ENCODE measurements at places on chromosomes 11 and 22. TPM values are rescaled to one million over a fixed set of nuclear protein-coding genes. Genes with fewer than 3 reads are reported as not detected.

The LARGE1 gene
- 28.2 TPM for polyA plus RNA-seq

GRCh38 chr22:46212195-46212594, 37.9 kb downstream of the CDPF1 start:
- no peak for DNase-seq

DNA sequence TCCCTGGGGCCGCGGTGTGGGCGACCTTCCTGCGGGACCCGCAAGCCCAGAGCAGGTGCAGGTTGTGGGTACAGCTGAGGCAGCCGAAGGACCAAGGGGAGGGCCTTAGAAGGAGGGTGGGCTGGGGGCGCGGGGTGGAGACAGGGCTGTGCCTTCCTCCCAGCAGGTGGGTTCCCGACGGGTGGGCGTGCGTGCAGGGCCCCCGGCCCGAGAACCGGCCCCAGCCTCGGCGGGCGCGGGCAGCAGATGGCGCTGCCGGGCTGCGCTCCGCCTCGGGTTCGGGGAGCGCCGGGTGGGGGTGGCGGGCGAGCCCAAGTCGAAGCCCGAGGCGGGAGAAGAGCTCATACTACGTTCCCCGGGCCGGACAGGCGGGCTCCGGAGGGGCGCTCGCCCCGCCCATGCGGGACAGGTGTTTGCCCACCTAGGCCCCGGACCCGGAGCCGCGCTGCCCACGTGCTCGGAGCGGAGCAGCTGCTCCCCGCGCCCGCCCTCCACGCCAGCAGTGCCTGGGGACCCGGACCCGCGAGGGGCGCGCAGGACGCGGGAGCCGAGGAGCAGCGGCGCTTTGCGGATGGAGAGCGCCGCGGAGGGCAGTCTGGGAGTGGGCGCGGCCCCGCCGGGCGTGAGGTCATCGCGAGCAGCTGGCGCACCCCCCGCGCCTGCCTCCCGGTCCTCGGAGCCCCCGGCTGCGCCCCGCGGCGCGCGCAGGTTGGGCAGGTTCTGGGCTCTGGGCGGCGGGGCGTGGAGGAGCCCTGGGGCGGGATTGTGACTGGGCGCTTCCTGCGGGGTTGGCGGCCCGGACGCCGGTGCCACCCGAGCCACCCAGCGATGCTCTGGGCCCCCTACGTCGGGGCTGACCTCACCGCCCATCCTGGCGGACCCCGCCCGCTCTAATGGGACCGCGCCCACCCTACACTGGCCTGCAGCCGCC, 25.3 kb downstream of the DUSP8 start:
- DNase-seq = peak; percentile 50

DNA sequence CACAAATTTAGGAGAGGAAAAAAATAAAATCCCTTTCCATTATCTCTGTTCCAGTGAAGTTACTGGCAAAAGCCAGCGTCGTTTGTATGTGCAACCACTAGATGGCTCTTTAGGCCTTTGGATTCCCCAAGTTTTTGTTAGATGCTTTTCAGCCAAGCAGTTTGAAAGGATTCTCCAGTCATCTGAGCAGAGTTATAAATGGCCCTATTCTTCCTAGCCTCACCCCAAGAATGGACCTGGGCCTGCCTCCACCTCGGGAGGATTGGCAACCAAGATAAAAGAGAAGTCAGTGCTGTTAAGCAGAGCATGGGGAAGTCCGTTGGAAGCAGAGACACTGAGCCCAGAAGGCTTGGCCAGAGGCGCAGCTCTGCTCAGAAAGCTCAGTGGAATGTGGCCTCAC, 15.4 kb downstream of the FAM181B start:
- DNase-seq = peak; percentile 56

DNA sequence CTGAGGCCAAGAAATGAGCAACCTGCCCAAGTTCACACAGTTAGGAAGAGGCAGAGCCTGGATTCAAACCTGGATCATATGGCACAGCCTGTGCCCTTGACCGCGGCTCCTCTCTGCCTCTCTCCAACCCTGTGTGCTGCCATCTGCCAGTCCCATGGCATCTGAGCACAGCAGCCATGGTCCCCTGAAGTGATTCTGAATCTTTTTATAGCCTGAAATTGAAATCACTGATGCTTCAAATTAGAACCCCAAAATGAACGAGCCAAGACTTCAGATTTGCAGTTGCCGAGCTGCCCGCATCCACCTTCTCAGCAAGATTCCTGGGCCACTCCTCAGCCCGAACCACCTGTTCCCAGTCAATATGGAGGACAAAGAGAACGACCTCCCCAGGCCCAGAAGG, 252.7 kb downstream of the CTTN start:
- no peak for DNase-seq

- DNase-seq = peak; percentile 60
Observed at GRCh38 chr11:2378527-2379210, 1.6 kb downstream of the CD81 start.

GRCh38 chr11:74318241-74318932, 6.9 kb upstream of the P4HA3 start:
- DNase-seq = no peak

- DNase-seq = no peak
Observed at GRCh38 chr11:104765401-104766095, 132.7 kb downstream of the CASP12 start.

GRCh38 chr11:19220903-19221724, 19.3 kb upstream of the CSRP3 start:
- DNase-seq = no peak

DNA sequence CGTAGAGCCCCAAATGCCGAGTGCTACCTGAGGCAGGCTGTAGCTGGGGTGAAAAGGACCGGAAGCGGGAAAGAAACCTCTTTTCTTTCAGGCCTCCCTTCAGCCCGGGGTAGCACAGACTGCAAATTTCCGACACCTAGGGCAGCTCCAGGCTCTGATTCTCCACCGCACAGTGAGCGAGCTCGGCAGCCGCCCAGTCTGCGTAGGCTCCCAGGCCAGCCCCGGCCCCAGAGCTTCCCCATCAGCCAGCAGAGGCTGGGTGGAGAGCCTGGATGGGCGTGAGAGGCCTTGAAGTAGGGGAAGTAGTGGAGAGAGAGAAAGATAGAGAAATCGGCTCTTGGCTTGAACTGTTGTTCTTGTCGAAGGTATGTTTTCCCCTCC, 9.3 kb upstream of the PAX6 start:
- DNase-seq = no peak

GRCh38 chr11:100190395-100190794, 496.7 kb upstream of the ARHGAP42 start:
- DNase-seq = no peak

All from left kidney (tissue), 8 donors.